SHP77 (cell line): ENCODE measurements at places on chromosomes 12 and 14.
A peak's percentile ranks its signal among the peaks of the same experiment; 100 is the strongest.

DNA sequence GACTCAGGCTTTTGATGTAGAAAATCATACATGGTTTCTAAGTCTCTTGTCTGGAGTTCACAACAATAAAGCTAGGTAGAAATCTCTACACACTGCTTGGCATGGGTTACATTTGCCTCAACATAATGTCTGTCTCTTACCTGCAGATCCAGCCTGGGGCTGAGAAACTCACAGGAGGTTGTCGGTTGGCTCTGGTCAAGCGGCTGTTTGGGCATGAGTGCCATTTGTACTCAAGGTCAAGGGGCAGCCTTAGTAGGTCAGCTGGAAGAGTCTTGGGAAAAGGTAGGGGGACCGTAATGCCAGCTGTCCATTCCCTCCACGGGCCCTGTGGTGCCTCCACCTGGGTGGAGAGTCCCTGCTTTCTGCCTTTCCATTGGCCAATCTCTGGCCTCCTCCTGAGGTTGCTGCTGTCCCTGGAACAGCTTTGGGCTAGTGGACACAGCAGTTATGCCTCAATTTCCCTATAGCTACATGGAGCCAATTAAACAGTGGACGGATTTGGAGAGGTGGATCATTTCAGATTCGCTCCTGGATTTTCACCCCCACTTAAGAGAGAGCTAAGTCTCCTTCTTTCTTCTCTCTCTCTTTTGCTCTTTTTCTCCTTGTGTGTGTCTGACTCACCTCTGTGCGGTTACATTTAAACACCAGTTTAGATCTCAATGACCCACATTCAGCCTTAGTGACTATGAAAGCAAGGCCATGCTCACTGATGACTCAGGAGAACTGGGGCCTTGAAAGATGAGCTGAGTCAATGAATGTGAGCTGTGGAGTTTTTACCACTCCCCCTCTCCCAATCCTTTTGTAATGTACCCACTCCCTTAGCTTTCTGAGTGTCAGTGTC lies 132.8 kb upstream of the HIF1A start:
- no peak for DNase-seq

DNA sequence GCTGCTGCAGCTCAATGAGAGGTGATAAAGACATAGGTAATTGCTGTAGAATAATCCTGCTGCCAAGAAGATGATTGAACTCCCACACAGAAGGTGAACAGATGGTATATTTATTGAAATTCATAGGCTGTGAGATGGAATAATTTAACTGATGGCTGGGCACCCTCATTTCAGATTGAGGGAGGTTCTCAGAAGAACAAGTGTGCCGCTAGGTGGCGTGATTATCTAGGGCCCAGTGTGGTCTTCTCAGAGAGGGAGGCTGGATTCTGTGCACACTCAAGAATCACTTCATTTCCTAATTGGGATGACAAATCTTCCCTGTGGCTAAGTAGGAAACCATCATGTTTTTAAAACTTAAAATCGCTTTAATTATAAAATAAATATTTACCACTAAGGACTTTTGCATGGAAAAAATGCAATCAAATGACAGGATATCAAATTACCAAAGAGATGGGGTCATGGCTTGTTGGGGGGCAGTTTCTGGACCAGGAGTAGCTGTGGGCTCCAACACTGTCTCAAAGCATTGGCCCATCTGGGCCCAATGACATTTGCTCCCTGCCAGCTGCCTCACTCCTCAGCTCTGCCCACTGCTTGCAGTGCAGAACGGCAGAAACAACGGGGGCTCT lies 132.3 kb downstream of the SNAPC1 start:
- DNase-seq: peak; percentile 9

- no peak for DNase-seq
These were observed 20.1 kb upstream of the AKAP5 start for GRCh38 chr14:64444984-64445845.

DNA sequence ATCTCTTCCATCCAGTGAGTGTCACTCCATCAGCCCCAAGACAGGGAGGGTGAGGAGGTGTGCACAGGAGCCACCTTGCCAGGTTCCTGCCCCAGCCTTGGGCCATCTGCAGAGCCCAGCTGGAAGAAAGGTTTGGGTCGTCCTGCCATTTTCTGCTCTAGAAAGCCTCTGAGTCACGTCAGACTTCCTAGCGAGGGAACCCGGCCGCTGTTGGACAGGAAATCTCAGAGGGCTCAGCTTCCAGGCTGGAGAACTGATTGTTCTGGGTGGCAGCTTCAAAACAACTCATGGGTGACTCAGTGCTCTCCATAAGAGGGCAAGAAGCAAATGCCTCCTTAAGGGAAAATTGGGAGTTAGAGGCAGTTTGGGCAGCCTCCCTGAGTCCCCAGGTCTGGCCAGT lies 16.6 kb downstream of the HIP1R start:
- no peak for DNase-seq

- DNase-seq: no peak
These were observed 70.9 kb downstream of the MON2 start for GRCh38 chr12:62537551-62537950.

GRCh38 chr14:44981198-44981597 lies 19.2 kb downstream of the TOGARAM1 start:
- no peak for DNase-seq

- DNase-seq: no peak
These were observed 145.6 kb downstream of the DYRK2 start for GRCh38 chr12:67794161-67794560.

- no peak for DNase-seq
These were observed 479.7 kb upstream of the TBX3 start for GRCh38 chr12:115163710-115164109.

- DNase-seq: no peak
These were observed 99.2 kb downstream of the ADGRD1 start for GRCh38 chr12:131052929-131053328.

DNA sequence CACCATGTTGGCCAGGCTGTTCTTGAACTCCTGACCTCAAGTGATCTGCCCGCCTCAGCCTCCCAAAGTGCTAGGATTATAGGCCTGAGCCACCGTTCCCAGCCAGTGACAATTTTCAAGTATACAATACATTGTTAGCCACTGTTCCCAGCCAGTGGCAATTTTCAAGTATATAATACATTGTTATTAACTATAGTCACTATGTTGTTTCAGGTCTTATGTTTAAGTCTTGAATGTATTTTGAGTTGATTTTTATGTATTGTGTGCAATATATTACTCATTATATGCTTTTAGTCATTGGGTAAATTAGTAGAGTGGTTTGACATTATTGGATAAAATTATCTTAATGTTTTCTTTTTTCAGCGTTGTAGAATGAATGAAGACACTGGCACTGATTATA lies 13.0 kb upstream of the ZNF410 start:
- DNase-seq: no peak

GRCh38 chr12:122420471-122421162 lies 1.9 kb downstream of the CLIP1 start:
- DNase-seq: no peak

- no peak for DNase-seq
These were observed 33.4 kb downstream of the ELK3 start for GRCh38 chr12:96227365-96228106.

DNA sequence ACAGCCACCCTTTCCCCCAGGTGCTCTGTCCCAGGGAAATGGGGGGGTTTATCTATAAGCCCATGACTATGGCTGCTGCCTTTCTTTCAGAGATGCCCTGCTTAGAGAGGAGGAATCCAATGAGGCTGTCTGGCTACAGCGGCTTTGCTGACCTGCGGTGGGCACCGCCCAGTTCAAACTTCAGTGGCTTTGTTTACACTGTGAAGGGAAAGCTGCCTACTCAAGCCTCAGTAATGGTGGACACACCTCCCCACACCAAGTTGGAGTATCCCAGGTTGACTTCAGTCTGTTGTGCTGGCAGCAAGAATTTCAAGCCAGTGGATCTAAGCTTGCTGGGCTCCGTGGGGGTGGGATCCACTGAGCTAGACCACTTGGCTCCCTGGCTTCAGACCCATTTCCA lies 869.2 kb downstream of the SLC6A15 start:
- no peak for DNase-seq

DNA sequence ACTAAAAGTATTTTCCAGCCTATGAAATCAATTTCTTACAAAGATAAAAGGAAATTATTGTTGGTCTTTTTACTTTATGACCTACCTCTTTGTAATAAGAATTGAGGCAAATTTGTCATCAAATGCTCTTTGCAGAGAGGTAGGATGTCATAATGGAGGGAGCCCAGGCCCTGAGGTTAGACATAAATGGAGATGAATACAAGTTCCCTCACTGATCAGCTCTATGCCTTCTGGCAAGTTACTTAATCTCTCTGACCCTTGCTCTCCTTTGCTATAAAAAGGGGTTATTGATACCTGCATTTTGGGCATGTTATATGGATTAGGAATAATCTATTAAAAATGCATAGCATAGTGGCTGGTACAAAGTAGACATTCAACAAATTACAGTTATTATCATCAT lies 146.9 kb upstream of the KRR1 start:
- no peak for DNase-seq

GRCh38 chr12:6620137-6620884 lies 13.1 kb upstream of the CHD4 start:
- no peak for DNase-seq

DNA sequence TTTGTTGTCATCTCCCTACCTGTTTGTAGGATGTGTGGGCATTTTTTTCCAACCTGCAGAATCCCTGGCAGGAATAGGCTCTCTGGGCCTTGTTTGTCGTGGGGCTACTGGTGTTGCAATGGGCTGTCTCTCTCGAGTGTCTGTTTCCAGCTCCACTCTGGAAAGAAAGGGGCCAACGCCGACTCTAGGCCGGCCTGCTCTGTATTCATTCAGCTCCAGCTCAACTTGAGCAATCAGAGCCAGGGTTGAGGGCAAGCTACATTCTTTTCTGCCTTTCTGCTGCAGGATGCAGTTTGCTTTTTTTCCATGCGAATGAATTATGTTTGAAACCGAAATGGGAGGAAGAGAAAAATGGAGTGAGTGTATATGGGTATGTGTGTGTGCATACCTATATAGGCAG lies 2.3 kb downstream of the JDP2 start:
- no peak for DNase-seq

- peak; percentile 92 for DNase-seq
These were observed 501 bp upstream of the HSP90B1 start for GRCh38 chr12:103929784-103930033.

- DNase-seq: no peak
These were observed 250.3 kb upstream of the FBXO33 start for GRCh38 chr14:39682582-39682981.

DNA sequence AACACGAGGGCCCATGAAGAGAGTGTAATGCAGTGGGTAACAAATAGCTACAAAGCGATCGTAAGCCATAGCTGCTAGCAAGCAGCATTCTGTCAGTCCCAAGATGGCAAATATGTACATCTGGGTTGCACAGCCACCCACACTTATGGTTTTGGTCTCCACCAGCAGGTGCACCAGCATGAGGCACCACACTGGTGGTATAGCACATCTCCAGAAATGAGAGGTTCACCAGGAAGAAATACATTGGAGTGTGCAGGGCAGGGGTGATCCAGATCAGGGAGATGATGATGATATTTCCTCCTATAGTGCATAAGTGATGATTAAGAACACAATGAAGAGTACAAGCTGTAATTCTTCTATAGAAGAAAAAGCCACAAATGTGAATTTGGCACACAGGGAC lies 26.4 kb upstream of the OR10A7 start:
- no peak for DNase-seq

- DNase-seq: no peak
These were observed 112.8 kb downstream of the NAV3 start for GRCh38 chr12:77943466-77943865.

DNA sequence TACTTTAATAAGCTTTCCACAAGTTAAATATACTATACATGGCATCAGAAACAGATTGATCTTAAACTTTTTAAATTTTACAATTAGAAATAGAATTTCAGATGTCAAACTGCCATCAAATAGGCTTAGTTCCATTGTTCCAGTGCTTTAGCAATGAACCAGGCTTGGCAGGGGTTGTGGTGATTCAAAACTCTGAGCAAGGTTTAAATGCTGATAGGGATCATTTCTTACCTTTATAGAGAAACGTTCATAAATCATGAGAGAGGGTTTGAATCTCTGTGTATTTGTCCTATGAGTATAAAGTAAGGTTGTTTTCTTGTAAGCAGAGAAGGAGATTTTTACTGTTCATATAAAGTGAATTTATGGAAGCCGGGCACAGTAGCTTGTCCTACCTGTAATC lies 794.5 kb upstream of the TBX3 start:
- DNase-seq: no peak

GRCh38 chr12:202081-202731 lies 11.8 kb downstream of the SLC6A12 start:
- DNase-seq: no peak

DNA sequence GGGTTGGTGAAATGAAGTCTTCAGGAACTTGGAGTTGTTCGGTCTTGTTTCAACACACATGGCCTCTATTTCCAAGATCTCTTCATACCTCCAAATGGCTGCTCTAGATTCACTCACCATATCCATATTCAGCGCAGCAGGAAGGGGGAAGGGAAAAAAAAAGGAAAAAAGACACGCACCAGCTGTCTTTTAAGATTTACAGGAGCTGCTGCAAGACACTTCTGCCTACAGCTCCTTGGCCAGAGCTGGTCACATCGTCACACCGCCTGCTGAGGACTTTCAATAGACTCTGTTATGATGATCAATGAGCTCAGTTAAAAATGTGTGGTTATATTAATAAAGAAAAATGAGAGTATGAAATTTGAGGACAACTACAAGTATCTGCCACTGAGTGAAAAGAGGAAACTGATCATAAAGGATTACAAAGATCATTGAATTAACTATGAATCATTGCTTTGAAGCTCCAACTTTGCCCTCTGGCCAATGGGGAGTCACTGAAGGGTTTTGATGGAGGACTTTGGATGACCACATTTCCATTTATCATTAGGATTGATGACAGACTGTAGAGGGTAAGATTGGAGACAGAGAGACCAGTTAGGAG lies 182.1 kb upstream of the HMGA2 start:
- no peak for DNase-seq

- no peak for DNase-seq
These were observed 18.9 kb downstream of the TMEM106C start for GRCh38 chr12:47982311-47982710.

DNA sequence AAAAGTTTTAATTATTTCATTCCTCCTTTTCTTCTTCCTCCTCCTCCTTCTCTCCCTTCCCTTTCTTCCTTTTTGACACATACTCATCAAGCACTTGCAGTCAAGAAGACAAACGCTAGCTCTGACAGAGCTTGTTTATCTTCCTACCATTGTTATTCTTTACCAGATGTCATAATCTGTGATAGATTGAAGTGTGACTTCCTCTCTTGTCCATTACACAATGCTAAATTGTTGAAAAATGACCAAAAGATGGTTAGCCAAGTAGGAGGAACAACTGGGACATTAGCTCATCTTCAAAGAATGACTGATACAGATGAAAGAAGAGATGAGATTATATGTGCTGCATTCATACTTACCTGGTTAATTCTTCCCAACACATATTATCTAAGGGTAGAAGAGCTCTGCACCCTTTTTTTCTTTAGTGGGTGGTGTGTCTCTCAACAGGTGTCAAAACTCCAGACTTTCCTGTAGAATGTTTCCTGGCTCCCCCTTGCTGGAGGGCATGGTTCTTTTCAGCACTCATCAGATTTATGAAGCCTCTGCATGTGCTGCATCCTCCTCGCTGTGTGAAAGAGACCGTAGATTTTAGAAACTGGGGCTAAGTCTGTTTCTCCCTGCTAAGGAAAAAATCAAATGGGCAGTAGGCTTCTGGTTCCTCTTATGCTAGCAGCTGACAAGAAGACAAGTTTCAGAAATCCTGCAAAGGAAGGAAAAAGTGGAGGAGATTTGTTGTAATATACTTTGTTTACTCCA lies 147.1 kb downstream of the TMX1 start:
- no peak for DNase-seq
